ENCODE measurements at places on chromosomes 13 and 19. TPM values are rescaled to one million over a fixed set of nuclear protein-coding genes. Genes with fewer than 3 reads are reported as not detected.

The LIM2 gene
- polyA plus RNA-seq, result 0.27 TPM

The CBY2 gene
- polyA plus RNA-seq, result 0.69 TPM

DNA sequence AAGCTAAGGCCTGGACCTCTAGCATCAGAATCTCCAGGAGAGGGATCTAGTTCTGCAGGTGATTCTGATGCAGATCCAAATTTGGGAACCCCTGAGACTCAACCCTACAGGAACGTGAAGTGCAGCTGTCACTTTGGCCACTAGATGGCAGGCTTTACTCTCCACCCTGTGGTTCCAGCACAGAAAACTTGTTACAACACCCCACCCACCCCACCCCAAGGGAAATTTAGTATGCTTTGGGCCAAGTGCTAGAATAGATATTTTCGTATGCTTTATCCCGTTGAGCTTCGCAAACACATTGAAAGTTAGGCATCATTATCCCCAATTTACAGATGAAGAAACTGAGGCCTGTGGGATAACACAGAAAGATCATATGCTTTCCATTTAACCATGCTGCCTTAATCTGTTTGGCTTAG lies 232.0 kb downstream of the B3GLCT start:
- DNase-seq, result no peak

The FAM124A gene
- 5.3 TPM for polyA plus RNA-seq

The RNF225 gene
- 0.10 TPM for polyA plus RNA-seq

- no peak for DNase-seq
Observed at GRCh38 chr13:48567515-48568369, 34.9 kb upstream of the RCBTB2 start.

GRCh38 chr13:100063333-100063732 lies 25.6 kb upstream of the PCCA start:
- DNase-seq, result no peak

DNA sequence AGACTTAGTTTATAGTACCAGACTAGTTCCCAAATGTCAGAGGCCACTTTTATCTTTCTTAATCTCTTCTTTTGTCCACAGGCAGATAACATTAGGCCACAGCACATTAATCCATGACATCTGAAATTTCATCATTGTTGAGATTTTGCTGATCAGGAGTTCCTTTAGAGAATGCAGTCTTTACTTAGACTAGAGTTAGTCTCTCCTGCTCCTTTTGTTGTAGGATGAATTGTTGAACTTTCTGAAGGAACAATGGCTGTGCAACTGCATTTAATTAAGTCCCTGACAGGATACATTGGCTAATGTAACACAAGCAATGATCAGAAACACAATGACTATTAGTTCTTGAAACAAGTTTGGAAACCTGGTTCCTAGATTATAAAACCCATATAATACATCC lies 266.3 kb downstream of the PCDH20 start:
- DNase-seq, result no peak
